GM23248 (cell line): ENCODE measurements at places on chromosomes 1 and 21. TPM values are rescaled to one million over a fixed set of nuclear protein-coding genes. Genes with fewer than 3 reads are reported as not detected.

The OR10J1 gene
- polyA plus RNA-seq = not detected in 2 replicates

The CHIT1 gene
- not detected in 2 replicates for polyA plus RNA-seq

The HUNK gene
- polyA plus RNA-seq = 0.30 and 0.32 TPM in 2 replicates

The C8A gene
- polyA plus RNA-seq = not detected in 2 replicates

The SV2A gene
- polyA plus RNA-seq = 0.36 and 0.60 TPM in 2 replicates

The BRDT gene
- not detected in 2 replicates for polyA plus RNA-seq

The ZNF496 gene
- polyA plus RNA-seq = 6.7 and 8.2 TPM in 2 replicates

The AMPD1 gene
- not detected in 2 replicates for polyA plus RNA-seq

The LZIC gene
- 26.0 and 31.4 TPM in 2 replicates for polyA plus RNA-seq

The GPR37L1 gene
- 0.03 TPM in 1 of 2 replicates, not detected in the other for polyA plus RNA-seq

The HMGB4 gene
- polyA plus RNA-seq = not detected in 2 replicates

The GNG4 gene
- polyA plus RNA-seq = 1.2 and 1.6 TPM in 2 replicates
